ENCODE measurements at places on chromosomes 7 and 10. TPM values are rescaled to one million over a fixed set of nuclear protein-coding genes. Genes with fewer than 3 reads are reported as not detected.

- H3K4me3 ChIP-seq, result peak overlapping the region; percentile 74
- no peaks in the 10 kb centered on the region for H3K27me3 ChIP-seq
- peaks cover 60% of the 10 kb centered on the region for H3K4me1 ChIP-seq
- peak overlapping the region; percentile 54 for H3K27ac ChIP-seq
Observed at GRCh38 chr7:131105294-131105798, 222.3 kb upstream of the MKLN1 start.

The SLC25A13 gene
- 4.0 TPM for total RNA-seq

DNA sequence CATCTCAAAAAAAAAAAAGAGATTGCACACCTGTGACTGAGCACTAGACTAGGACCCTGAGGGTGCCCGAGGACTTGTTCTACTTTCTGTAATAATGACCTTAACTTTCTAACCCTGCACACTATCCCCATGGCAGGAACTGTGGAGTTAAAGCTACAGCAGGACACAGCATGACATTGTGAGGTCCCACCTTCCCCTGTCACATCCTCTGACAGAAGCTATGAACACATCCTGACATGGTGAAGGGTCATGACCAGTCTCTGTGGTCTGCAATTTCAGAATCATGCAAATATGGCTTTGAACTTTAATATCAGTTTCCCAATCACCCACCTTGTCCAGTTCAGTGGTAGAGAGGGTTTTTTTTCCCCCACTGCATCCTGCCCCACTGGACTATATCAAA, 18.5 kb upstream of the SAR1A start:
- H3K27ac ChIP-seq, result no peak overlapping the region
- DNase-seq, result no peak
- no peaks in the 10 kb centered on the region for H3K4me1 ChIP-seq

- H3K4me1 ChIP-seq, result peaks cover 28% of the 10 kb centered on the region
- peak overlapping the region; percentile 25 for H3K4me3 ChIP-seq
- DNase-seq, result no peak
- H3K27ac ChIP-seq, result no peak overlapping the region
- H3K27me3 ChIP-seq, result peaks cover 35% of the 10 kb centered on the region
- H3K36me3 ChIP-seq, result peaks cover 2% of the 10 kb centered on the region
Observed at GRCh38 chr10:86758189-86759072, 2.0 kb downstream of the BMPR1A start.

GRCh38 chr7:155645662-155646061, 1.2 kb downstream of the RBM33 start:
- peak overlapping the region; percentile 87 for H3K4me3 ChIP-seq
- H3K4me1 ChIP-seq, result peaks cover 52% of the 10 kb centered on the region
- H3K36me3 ChIP-seq, result peaks cover 64% of the 10 kb centered on the region
- H3K27ac ChIP-seq, result peak overlapping the region; percentile 95
- DNase-seq, result no peak

- no peaks in the 10 kb centered on the region for H3K27me3 ChIP-seq
- H3K4me1 ChIP-seq, result no peaks in the 10 kb centered on the region
- peaks cover 11% of the 10 kb centered on the region for H3K36me3 ChIP-seq
- H3K4me3 ChIP-seq, result no peak overlapping the region
Observed at GRCh38 chr7:92466682-92467081, 11.1 kb downstream of the ERVW-1 start.

GRCh38 chr10:88314362-88314761, 268.8 kb downstream of the RNLS start:
- H3K36me3 ChIP-seq, result peaks cover 3% of the 10 kb centered on the region
- no peaks in the 10 kb centered on the region for H3K27me3 ChIP-seq
- no peak for DNase-seq
- no peak overlapping the region for H3K27ac ChIP-seq

Data from activated naive CD4-positive, alpha-beta T cell treated with anti-CD3 and anti-CD28 coated beads for 36 hours (primary cell).